ENCODE measurements at places on chromosomes 11 and 22.
A peak's percentile ranks its signal among the peaks of the same experiment; 100 is the strongest.

DNA sequence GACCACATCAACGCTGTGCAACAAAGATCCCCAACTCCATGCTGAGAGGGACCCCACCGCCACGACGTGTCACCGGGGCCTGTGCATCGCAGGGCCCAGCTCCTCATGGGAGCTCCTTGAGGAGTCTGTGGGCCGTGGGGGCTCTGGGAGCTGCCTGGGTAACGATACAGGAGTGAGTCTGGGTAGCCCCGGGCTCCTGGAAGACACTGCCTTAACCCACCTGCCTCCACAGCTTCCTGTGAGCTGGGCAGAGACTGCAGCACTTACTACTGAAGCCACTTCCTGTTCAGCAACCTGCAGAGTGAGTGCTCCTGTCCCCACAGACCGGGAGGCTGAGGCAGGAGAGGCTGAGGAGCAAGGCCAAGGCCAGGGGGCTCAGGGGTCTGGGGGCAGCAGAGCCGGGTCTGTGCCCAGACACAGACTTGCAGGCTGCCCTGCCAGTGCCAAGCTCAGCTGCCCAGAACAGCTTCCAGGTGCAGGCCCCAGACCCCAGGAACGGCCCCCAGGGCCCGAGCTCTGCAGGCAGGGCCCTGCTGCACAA is 226.7 kb downstream of the BRD1 start:
- no peak for DNase-seq

- DNase-seq = no peak
Observed at GRCh38 chr11:73325036-73325981, 17.2 kb downstream of the ARHGEF17 start.

- peak; percentile 79 for DNase-seq
Observed at GRCh38 chr11:61899146-61899841, 7.9 kb upstream of the FADS3 start.

DNA sequence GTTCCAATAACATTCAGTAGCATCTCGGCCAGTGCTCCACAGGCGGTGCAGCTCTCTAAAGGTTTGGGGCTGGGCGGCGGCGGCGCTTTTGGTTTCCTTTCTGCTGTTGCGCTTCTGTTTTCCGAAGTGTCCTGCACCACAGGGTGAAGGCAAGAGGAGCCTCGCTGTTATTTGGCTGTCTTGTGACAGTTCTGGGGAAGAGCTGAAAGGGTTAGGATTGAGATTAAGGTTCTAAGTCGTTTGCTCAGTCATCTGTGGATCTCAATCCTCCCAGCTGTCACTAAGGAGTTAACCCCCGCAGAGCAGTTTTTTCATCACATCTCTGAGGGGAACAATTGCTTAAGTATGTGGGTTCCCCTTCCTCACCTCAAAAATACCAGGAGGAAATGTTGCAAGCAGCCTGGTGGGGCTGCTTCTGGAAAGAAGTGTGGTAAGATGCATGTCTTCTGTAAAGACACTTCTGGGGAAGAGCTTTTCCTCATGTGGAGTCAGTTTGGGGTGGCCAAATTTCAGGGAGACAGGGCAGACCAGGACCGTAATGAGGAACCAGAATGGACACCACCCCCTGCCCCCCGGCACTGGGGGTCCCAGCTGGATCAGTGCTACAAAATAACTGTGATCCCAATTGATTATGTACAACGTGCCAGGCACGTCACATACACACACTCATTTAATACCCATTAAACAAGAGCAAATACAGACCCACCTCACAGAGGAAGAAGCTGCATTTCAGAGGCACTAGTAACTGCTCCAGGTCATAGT is 14.2 kb downstream of the TMEM121B start:
- DNase-seq = no peak

DNA sequence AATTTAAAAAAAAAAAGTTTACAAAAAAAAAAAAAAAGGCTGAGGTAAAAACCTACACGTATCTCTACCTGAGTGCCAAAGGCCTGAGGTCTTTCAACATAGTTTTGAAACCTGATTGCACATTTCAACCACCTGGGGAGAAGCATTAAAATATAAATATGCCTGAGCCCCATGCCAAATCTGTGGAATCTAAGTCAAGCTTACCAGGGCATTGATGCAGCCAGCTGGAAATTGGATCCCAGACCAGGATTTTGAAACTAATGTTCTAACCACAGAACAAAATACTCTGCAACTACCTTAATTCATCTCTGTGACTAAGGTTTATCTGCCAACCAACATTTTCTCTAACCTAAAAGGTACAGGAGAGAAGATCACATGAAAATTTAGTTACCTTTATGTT is 38.8 kb upstream of the CHRNA10 start:
- DNase-seq = no peak

GRCh38 chr22:23827351-23827995 is 11.3 kb downstream of the DERL3 start:
- DNase-seq = no peak

DNA sequence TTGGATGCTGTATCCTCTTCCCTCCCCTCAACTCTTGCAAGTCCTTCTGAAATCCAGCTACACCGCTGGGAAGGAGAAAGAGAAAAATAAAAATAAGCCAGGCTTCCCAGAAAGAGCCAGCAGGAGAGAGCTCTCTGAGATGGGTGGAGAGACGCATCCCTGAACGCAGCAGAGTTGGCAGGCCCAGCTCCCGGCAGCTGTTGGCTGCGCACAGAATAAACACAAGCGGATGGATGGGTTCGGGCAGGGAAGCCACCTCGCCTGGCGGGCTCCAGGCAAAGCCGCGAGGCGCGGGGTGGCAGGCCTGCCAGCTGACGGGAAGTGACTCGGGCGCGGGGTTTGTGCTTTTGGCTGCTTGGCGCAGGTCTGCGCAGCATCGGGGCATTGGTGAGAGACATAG is 537.7 kb downstream of the MIAT start:
- DNase-seq = no peak

- DNase-seq = no peak
Observed at GRCh38 chr11:1073261-1073724, 1.4 kb upstream of the MUC2 start.

- no peak for DNase-seq
Observed at GRCh38 chr22:40463017-40463631, 92.7 kb downstream of the SGSM3 start.

DNA sequence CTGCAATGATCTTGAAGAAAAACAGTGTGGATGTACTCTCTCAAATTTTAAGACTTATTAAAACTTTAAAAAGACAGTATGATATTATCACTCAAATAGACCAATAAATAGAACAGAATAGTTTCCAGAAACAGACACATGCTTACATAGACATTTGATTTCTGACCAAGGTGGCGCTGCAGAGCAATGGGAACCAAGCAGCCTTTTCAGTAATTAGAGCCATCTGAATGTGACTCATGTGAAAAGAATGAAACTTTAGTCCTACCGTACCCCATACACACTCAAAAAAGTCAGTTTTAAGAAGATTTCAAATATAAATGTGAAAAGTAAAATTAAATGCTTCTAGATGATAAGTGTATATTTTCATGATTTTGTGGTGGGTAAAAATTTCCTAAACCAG is 74.2 kb upstream of the MS4A8 start:
- no peak for DNase-seq

DNA sequence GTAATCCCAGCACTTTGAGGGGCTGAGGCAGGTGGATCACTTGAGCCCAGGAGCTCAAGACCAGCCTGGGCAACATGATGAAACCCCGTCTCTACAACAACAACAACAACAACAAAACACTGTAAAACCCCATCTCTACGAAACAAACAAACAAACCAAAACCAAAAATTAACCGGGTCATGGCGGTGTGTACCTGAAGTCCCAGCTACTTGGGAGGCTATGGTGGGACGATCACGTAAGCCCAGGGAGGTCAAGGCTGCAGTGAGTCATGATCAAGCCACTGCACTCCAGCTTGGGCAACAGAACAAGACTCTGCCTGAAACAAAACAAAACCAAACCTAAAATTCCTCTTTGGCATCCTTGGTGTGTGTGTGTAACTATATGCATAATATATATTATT is 7.0 kb upstream of the POLA2 start:
- no peak for DNase-seq

DNA sequence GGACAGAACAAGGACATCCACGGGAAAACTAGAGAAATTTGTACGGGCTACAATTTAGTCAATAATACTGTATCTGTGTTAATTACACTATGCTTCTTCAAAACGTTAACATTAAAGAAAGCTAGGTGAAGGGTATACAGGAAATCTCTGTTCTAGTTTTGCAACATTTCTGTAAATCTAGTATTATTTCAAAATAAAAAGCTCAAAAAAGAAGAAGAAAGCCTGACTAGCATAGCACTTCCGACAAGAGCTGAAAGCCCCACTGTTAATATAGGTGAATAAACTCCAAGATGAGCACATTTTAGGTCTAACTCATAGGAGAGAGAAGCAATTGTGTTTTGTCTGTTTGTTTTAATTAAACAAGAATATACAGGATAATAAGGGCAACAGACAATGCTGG is 299.7 kb downstream of the TTC28 start:
- no peak for DNase-seq

- DNase-seq = no peak
Observed at GRCh38 chr22:39965748-39966147, 5.6 kb downstream of the TMA7B start.

DNA sequence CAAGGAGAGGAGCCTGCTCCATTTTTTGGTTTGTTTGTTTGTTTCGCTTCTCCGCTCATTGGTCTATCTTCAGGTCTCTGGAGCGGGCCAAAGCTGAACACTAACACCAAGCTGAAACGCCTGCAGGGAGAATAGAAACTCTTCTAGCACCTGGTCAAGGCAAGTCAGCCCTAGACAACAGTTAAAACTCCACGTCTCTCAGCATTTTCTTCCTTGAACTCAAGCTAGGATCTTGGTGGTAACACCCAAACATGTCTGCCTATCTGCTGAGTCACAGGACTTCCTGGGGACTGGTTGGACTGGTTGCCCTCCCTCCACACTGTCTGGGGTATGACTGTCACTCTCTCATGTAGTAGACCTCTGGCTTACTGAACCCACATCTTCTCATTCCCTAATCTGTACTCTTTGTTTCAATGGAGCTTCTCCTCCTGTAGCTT is 23.9 kb upstream of the RBFOX2 start:
- no peak for DNase-seq

DNA sequence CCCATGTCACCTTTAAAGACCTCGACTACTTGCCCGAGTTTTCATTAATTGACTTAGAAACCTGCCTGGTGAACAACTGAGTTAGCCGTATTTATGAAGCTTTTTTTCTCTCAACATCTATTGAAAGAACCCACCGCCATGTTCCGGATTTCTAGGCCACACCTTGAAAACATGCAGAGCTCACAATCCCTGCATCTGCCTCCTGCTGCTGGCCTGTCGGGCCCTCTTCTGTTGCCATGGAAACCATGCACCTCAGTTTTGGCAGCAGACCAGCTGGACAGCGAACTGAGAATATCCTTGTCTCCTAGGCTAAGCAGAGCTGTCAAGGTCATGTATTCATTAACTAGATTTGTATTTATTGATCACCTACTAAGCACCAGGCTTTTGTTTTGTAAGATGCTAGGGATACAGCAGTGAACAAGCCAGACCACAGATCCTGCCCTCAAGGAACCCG is 4.3 kb upstream of the PATZ1 start:
- no peak for DNase-seq

- DNase-seq = no peak
Observed at GRCh38 chr11:60235321-60235720, 7.6 kb downstream of the MS4A4E start.

DNA sequence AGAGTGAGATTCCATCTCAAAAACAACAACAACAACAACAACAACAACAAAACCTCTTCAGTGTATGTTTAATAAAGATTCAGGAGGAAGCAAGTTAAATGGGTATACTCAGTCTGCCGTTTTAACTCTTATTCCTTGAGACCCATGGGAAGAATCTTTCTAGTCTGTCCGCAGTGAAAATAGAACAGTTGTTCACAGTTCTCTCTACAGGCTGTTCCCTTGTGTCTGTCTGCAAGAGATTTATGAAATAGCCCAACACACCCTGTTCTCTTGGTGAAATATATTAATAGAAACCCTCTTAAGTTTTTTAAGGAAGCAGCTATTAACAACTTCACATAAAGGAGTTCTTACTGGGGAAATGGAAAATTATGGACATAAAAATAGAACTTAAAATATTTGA is 682.2 kb upstream of the RAG2 start:
- DNase-seq = no peak

GRCh38 chr22:37552524-37553163 is 7.6 kb upstream of the CDC42EP1 start:
- no peak for DNase-seq

GRCh38 chr11:68163691-68164090 is 42.5 kb upstream of the CHKA start:
- no peak for DNase-seq

- no peak for DNase-seq
Observed at GRCh38 chr11:35304386-35304775, 115.0 kb downstream of the SLC1A2 start.

GRCh38 chr11:114820621-114821020 is 142.3 kb downstream of the NXPE2 start:
- no peak for DNase-seq
